HuH-7.5 (cell line): ENCODE measurements at places on chromosomes 2 and 18.

DNA sequence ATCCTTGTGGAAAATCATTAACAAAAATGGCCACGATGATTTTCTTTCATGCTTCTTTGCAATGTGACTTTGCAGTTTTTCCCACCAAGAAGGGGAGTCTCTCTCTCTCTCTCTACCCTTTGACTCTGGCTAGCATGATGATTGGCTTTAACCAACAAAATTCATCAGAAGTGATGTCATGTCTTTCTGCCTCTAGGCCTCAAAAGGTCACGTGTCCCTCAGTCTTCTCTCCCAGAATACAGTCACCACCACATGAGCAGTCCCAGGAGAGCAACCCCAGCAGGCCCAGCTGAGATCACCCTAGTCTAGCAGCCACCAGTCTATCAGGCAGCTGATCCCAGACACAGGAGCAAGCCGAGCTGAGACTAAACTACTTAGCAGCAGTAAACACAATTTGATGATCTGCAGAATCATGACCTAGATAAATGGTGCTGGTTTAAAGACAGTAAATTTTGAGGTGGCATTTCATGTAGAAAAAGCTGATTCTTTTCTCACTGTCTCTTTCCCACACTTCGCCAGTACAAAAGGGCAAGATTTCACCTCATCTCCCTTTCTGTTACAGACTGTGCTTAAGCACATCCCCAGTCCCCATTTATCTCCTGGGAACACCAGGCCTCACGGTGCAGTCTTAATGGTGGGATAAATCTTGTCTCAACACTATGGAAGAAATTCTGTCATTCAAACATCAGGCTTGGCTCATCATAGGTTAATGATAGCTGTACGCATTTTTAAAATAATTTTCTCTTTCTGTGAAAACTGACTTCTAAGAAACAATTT lies 132.7 kb downstream of the SCG2 start:
- DNase-seq, result no peak

GRCh38 chr2:39069136-39069515 lies 51.7 kb downstream of the SOS1 start:
- DNase-seq, result no peak

- DNase-seq, result no peak
Observed at GRCh38 chr2:232929303-232930058, 59.4 kb downstream of the SNORC start.

- no peak for DNase-seq
Observed at GRCh38 chr2:32355976-32356680, 695 bp upstream of the BIRC6 start.

DNA sequence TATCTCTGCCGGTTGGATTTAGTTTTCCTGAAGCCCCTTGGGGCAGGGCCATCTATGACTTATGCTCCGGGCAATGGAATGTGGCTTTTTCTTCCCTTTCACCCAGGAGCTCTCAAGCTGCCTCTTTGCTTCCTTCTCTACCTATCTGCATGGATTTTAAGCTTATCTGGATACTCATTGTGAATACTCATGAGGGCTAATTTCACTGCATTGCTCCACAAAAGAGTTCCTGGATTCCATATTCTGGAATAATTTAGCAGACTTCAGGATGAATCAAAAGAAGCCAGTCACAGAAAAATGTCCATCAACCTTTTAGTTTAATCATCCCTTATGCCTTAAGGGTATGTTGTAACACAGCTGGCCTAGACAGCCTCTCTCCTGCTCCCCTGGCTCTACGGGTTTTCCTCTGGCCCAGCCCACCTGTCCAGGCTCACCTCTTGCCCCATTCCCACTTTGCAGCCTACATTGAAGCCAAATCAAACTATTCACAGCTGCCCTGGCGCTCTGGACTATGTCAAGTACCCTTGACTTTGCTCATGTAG lies 122.8 kb upstream of the RMDN2 start:
- DNase-seq, result no peak

DNA sequence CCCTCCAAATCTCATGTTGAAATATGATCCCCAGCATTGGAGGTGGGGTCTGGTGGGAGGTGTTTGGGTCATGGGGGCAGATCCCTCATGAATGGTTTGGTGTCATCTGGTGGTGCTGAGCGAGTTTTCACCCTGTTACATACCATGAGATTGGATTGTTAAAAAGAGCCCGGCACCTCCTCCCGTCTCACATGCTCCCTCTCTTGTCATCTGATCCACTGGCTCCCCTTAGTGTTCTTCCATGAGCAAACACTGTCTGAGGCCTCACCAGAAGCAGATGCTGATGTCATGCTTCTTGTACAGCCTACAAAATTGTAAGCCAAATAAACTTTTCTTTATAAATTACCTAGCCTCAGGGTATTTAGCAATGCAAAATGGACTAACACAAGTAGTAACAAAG lies 405.0 kb upstream of the SLC39A10 start:
- DNase-seq, result no peak

GRCh38 chr2:50781646-50782045 lies 250.3 kb downstream of the NRXN1 start:
- no peak for DNase-seq

DNA sequence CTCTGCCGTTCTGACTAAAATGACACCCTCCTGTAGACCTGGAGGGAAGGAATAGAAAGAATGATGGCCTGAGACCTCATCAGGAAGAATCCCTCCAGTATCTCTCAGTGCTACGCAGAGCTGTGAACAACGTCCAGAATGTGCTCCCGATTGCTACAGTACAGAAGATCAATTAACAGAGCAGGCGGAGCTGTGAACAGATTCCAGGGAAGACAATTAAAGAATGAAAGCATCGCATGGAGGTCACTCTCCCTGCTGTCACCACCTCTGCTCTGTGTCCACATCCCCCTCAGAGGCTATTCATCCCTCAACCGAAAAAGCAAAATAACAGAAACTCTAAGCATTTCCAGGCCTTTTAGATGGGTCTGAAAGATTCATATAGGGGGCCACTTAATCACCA lies 481.0 kb downstream of the EIPR1 start:
- DNase-seq, result no peak

DNA sequence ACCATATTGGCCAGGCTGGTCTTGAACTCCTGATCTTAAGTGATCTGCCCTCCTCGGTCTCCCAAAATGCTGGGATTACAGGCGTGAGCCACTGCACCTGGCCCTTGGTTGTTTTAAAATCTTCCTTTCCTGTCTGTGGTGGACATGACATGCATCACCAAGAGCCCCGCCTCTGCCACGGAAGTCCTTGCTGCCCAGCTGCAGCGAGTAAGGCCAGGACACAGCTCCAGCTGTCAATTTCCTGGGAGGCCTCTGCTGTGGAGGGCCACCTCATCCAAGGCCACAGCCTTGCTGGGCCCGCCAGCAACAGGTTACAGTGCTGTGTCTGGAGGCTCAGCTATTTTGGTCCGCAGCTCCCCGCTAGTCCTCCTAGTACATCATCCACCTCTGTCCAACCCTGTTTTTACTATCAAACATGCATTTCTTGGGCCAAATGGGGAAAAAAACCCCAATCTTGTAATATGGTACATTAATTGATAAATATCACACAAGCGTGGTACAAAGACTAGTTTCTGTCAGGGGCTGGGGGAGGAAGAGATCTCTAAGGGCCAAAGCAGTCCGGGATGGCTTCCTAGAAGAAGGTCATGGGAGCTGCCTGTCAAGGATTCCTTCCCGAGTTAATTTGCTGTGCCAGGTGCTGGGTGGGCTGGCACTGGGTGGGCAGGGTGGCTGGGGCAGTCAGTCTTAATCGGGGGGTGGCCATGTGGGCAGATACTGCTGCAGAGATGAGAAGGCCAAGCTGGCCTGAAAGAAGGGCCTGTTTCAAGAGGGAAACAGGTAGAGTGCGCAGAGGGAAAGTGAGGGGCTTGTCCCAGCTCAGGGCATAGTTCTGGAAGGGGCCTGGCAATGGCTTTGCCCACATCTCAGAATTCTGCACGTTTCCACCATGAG lies 100.5 kb downstream of the INHBB start:
- no peak for DNase-seq

DNA sequence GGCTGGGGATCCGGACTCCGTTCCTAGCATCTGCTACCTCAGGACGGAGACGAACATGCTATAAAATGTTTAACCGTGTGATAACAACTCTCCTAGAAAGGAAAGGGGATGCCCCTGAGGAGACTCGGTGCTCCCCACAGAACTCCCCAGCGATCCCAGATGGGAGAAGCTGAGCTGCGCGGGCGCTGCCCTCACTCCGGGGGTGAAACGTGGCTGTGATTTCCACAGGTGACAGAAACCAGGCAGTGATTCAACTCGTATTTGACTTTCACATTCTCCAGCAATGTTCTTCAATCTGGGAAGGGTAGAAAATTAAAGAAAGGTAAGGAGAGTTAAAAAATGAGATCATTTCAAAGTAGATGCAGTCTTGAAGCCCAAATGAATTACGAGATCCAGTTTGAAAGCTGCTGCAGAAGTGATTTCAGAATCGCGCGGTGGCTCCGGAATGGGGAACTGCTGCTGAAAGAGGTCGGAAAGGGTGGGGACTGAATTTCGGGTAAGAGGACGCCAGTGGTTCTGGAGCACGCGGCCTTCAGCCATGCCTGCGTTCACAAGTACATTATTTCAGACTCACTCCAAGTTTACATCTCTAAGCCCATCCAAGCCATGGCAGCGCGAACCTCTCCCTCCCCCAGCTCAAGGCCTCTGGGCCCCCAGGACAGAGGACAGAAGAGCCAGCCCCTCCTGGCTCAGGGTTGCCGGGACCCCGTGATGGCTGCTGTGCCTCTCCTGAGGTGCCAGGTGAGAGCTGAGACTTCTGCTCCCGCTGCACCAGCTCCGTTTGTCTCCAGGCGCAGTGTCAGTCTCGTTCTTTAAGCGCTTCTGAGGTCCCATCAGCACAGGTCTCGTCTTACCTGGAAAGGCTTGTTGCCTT lies 39.5 kb downstream of the ADNP2 start:
- no peak for DNase-seq

DNA sequence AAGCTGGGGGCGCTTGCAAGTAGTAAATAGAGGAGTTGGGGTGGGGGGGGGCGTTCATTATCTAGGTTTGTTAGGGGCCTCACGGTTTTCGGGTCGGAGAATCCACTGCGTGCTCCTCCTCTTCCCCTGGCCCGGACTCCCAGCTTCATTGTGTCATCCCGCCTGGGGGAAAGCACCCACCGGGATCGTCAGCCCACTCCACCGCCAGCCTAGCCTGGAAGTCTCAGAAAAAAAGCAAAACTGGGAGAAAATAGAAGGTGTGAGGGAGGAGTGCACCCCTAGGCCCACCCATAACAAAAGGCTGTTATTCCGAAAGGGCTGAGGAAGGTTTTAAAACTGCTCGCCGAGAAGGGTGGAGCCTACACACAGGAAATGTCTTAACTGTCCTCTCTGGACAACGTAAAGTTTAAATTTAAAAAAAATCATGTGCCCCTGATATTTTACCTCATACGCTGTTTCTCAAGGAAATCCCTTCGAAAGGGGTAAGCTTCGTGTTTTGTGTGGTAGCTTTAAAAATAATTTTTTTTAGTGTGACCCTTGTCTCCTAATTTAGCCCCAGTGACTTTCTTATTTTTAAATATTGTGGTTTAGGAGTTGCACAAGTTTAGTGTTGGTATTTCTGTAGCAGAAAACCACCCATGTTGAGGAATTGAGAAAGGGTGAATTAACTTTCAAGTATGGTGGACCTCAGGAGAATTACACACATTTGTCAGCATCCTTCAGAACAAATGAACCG lies 104.2 kb downstream of the SPTBN1 start:
- no peak for DNase-seq

DNA sequence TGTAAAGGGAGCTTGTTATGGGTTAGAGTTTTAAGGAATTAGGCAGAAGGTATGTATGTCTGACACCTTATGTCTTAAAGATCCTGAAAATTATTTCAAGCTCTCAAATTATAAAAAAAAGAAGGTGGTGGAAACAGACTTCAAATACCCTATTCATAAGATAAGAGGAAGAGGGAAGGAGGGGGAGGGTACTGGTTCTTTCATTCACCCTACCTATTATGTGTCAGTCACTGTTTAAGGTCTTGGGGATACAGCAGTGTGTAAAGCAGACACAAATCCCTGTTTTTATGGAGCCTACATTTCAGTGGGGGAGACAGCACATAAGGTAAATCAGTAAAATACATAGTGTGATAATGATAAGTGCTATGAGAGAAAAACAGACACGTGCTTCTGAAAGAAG lies 184.4 kb downstream of the FHOD3 start:
- no peak for DNase-seq

- no peak for DNase-seq
Observed at GRCh38 chr2:20913491-20913890, 90.6 kb upstream of the LDAH start.

DNA sequence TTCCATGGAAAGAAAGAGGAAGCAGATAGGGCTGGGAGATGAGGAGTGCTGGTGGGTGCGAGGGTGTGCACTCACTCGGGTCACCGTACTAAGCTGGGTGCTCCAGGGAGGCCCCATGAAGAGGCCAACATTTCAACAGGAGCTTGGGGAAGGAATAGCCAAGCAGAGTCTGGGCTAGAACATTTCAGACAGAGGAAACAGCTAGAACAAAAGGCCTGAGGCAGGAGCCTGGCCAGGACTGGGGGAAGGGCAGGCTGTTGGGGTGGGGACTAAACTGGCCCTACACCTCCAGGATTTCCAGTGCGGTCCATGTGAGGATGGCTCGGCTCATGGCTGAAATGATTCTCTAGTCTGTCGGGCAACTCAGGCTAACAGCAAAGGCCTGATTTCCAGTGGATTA lies 90.8 kb downstream of the ZFP36L2 start:
- no peak for DNase-seq

DNA sequence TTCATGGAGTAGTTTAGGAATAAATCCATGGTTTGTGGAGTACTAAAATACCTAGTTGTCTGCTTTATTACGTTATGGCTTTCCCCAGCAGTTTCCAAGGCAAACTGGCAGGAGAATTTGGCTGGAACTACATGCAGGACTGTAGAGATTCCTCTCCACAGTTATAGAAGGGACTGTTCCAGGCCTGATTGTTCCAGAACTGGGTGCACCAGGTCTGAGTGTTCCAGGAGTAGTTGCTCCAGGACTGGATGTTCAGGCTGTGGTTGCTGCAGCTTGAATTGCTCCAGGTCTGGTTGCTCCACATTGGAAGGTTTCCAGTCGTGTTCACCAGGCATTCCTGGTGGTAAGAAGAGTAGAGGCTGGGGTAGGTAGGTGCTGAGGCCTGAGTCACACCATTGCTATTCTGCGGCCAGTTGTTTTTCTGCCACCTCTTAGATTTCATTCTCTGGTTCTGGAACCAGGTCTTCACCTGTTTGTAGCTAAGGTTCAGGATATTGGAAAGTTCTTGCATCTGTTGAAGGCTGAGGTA lies 28.1 kb downstream of the SGPP2 start:
- no peak for DNase-seq

- no peak for DNase-seq
Observed at GRCh38 chr2:179703702-179704101, 157.7 kb downstream of the ZNF385B start.
